ENCODE measurements at places on chromosomes 13 and 19.

DNA sequence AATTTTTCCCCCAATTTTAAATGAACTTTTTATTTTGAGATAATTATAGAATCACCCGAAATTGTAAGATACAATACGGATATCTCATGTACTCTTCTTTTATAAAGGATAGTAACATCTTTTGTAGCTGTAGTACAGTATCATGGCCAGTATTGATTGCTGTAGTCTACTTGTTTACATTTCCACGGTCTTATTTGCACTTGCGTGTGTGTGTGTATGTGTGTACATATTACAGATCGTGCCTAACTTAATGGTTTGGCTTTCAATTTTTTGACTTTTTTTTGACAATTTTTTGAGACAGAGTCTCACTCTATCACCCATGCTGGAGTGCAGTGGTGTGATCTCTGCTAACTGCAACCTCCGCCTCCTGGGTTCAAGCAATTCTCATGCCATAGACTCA, 6.7 kb downstream of the PAN3 start:
- no peak for DNase-seq

- no peak for DNase-seq
Observed at GRCh38 chr13:101916108-101916774, 463.8 kb downstream of the ITGBL1 start.

DNA sequence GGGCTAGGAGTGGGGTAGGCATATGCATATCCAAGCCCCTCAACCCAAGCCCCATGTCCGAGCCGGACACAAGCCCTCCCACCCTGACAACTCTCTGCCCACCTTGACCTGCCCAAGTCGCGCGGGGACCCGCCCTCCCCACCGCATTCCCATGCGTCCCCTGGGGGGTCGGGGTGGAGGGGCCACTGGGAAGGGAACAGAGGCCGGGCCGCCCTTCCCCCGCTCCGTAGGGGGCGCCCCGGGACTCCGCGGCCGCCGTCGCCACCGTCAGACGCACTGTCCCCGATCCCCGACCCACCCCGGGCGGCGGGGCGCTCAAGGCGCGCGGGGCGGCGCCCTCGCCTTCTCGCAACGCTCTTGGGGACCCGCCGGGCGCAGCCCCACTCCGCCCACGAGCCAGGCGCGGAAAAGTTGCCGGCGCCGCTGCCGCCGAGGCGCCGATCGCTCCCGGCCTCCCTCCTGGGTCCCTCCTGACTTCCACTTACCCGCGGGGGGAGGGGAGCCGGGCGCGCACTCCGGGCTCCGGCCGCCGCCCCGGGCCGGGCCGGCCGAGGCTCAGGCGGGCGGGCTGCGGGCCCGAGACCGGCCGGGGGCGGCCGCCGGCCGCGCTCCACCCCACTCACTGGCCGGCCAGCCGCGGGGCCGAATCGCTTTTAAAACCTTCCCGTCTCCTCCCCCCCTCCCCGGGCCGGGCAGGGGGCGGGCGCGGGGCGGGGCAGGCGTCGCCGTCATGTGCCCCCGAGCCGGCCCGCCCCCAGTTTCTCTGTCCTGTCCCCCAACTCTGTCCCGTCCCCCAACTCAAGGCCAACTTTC, 34.4 kb upstream of the NANOS3 start:
- peak; percentile 71 for DNase-seq

GRCh38 chr13:29536853-29537252, 58.6 kb downstream of the SLC7A1 start:
- no peak for DNase-seq

DNA sequence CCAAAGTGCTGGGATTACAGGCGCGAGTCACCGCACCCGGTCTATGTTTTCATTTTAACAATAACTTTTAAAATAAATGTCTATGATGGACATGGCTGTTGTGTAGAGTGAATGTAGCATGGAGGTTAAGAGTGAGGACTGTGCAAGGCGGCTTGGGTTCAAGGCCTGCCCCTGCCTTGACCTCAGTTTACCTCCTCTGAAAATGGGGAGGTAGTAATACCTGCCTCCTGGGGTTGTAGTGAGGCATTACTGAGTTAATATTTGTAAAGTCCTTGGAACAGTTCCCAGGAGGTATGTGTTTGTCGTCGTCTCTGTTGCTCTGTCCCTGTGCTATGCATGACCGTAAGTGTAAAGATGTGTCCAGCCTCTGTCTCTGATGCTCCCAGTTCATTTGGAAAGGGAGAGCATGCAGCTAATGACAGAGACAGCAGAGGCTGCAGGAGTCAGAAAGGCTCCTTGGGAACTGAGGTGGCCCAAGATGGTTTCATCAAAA, 9.4 kb downstream of the GARRE1 start:
- no peak for DNase-seq

GRCh38 chr19:49097453-49098288, 12.4 kb downstream of the SNRNP70 start:
- DNase-seq = peak; percentile 70

DNA sequence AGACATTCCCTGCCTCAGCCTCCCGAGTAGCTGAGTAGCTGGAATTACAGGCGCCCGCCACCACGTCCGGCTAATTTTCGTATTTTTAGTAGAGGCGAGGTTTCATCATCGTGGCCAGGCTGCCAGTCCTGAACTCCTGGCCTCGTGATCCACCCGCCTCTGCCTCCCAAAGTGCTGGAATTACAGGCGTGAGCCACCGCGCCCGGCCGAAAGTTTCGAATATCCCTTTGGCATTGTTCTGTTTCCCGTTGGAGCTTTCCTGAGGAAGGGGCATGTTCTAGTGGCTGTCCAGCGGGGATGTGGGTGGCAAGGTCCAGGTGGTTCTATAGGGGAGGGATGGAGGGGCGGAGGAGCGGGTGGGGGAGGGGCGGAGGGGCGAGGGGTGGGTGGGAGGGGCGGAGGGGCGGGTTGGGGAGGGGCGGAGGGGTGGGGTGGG, 2.1 kb upstream of the BSG start:
- no peak for DNase-seq

DNA sequence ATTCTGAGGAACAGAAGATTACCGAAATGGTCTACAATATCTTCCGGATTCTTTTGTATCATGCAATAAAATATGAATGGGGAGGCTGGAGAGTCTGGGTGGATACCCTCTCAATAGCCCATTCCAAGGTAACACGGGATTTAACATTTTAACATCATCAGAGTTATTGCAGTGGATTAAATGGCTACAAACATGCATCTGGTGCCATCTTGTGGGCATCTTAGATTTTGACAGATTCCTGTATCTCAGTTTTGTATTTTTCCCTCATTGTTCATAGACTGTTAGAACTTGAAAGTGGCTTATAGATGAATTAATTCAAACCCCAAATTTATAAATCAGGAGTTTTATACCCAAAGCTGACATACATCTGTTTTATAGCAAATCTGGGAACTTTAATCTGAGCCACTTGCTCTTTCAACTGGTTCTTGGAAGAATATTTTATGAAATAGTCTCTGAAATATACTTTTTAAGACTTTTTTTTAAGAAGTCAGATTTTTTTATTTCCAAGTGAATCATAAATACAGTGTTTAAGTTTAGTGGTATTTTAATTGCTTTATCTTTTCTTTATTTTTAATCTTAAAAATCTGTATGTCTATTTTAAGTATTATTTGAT, 215.2 kb downstream of the NBEA start:
- no peak for DNase-seq

DNA sequence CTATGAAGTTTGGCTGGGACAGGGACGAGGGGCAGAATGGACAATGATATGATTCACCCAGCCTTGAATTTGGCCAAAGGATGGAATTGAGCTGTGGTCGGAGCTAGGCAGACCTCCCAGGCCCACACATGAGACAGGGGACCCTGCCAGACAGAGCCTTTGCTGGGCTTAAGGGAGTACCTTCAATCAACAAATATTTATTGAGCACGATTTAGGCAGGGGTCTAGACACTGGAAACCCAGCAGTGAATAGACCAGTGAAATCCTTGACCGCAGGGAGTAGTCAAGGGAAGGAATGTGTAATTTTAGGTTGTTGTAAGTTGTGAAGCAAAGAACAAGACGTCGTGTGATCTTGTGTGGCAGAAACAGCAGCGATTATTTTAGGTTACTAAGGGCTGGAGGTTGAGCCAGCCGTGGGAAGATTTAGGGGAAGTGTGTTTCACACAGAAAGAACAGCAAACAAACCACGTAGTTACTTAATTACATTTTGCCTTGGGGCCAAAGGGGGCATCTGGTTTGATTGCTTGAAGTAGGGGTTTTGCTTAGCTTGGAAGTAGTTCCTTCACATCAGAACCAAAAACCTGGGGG, 16.9 kb upstream of the AP1M2 start:
- peak; percentile 24 for DNase-seq

- DNase-seq = no peak
Observed at GRCh38 chr19:45076851-45077730, 813 bp upstream of the ZNF296 start.

DNA sequence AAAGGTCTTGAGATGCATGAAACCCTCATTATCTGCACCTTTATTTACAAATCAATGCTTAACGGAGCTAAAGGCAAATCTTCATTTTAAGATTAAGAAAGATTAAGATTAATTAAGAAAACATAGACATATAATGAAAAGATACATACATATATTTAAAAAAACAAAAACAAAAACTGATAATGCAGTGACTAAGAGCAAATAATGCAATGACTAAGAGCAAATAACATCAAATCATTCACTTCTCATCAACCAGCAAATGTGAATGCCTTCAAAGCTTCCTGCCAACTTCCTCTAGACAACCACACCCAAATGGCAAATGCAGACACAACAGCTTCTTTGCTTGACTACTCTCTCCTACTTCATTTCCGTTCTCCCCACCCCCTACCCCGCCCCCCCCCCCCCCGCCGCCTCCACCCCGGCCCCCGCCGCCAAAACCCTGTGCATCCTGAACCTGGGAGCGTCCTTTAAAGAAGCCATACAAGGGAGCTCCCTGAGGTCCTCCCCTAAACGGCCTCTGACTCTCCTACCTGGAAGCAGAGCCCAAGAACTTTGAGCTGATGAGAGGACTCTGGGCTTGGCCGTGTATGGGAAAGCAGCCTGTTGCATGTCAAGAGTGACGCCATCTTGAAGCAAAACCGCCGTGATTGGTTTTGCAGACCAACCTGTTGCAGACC, 24.5 kb downstream of the TEX101 start:
- peak; percentile 51 for DNase-seq

DNA sequence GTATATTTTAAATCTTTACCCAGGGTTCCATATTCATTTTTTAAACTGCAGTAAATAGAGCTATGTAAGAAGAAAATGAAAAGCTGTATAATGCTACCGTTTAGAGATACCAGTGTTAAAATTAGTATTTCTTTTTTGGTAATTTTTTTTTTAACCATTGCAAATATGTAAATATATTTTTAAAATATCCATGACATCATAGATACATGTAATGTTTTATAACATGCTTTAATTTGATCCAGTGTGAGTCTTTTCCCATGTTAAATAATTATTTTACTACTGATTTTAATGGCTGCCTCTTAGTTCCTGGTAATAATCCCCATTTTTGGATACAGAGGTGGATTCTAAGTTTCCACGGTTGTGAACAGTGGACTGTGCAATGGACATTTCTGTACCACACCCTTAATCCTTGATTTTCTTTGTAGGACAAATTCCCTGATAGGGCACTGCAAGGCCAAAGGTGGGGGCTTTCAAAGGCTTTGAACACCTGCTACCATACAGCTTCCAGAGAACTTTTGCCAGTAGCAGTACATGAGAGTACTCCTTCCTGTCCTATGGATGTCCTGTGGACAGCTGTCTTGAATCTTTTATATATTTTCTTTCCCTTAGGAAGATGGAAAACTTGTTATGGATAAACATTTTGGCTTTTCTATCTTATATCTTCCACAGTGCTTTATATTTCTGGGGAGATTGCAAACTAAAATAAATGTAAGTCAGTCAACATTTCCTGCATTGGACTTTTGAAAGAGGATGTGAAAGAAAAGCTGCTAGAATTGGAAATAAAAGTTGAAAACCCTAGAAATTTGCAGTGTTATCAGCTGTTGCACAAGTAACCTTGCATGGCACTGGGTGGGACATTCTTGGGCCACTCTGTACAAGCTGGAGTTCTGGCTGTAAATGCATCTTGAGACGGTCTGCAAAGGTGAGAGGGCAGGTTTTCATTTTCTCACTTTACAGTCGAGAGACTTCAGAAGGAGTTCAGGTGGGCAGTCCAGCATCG, 46.8 kb downstream of the ARHGEF7 start:
- no peak for DNase-seq

DNA sequence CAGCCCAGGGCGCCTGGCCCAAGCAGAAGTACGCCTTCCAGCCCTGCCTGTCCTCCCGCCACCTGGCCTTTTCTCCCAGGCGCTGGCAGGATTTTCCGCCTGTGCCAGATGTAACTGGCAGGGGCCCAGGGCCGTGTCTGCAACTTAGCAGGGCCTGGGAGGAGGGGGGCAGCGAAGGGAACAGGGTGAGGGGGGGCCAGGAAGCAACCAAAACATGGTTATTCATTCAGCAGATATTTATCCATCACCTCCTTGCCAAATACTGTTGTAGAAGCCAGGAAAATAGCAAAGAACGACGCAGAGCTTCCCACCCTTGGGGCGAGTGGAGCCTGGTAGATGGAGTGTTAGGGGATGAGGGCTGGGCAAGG, 5.6 kb downstream of the TLE6 start:
- no peak for DNase-seq

DNA sequence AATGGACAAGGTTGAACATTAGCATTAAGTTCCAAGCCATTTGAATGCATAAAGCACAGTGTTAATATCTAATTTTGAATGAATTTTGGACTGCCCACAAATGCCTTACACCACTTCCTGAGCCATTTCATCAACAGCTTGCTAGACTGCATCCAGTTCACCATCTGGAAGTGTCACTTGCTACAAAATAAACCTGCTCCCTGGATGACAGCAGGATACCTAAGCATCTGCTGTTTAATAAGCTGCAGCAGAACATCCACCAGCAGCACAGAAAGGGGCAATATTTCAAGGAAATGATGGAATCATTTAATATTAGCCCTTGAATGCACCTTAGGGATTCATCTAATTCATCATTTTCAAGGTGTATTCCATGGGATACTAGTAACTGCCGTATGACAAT, 76.6 kb upstream of the PCDH9 start:
- no peak for DNase-seq

DNA sequence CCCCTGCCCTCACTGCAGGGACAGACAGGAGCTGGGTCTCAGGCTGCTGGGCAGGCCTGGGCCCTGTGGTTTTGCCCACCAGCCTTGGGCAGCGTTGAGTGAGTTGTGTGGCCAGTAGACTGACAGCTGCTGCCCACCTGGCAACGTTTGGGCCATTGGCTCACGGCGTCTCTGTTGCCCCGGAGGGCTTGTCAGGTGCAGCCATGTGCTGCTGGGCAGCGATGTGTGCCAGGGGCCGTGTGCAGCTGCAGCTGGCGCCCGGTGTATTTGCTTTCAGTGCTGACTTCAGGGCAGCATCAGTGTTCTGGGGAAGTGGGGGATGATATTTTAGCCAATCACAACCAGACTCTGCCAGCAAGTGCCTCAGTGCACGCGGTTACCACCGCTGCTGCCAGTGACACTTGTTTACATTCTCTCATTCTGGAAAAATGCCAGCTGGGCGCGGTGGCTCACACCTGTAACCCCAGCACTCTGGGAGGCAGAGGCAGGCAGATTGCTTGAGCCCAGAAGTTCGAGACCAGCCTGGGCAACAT, 10.6 kb downstream of the FZR1 start:
- DNase-seq = peak; percentile 20

DNA sequence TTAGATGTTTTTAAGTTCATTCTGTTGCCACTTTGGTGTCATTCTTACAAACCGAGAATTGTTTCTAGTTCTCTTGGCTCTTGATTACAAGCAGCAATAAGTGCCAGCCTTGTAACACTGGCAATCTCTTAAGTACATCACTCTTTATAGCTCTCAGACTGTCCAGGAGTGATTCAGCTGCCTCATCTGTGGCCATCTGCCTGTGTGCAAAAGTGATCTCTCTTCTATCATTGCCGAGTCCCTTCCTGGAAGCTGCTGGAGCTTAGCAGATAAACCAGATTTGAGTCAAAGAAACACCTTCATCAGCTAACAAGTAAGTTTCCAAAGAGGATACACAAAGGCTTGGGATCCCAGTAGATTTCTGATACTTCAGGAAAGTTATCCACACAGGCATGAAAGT, 23.2 kb downstream of the STOML3 start:
- DNase-seq = no peak
